Posterior vena cava (tissue), 2 donors: ENCODE measurements at places on chromosomes 5 and 9. TPM values are rescaled to one million over a fixed set of nuclear protein-coding genes. Genes with fewer than 3 reads are reported as not detected.
A peak's percentile ranks its signal among the peaks of the same experiment; 100 is the strongest.

The SLC25A48 gene
- 0.10 TPM for total RNA-seq

The PRDM9 gene
- not detected for total RNA-seq

- peak; percentile 75 for DNase-seq
Observed at GRCh38 chr5:176785184-176786145, 24.9 kb upstream of the UNC5A start.

DNA sequence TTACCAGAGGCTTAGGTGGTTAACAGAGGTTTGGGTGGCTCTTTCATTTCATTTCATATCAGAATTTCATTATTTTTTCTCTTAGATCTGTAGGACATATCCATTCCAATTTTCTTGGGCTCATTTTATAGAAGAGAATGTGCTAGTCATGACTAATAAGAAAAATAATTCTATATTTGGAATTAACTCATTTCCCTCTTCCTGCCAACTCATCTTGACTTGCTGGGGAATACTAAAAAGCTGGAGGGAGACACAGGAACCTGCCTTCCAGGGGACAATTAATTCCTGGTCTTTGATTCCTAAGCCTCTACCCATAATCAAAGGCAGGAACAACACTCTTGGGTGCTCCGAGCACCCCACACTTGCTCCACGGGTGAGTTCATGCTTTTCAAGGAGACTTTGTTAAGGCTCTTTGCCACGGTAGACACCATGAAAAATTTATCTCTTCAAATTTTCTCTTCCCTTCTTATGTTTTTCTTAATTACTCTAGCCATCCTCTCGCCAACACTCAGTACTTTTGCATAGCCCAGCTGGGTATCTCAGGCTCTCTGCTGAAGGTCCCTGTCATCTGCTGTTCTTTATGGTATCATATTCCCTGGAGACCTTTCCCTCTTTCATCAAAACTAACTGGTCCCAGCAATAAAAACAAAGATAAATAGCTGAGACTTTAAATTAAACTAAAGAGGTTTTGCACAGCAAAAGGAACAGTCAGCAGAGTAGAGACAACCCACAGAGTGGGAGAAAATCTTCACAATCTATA is 273.9 kb downstream of the NPR3 start:
- DNase-seq: no peak

The MLANA gene
- total RNA-seq: not detected

GRCh38 chr5:14700478-14701436 is 36.2 kb downstream of the OTULIN start:
- no peak for DNase-seq

- no peak for DNase-seq
Observed at GRCh38 chr5:35470866-35471265, 146.8 kb upstream of the SPEF2 start.

The SLC36A3 gene
- total RNA-seq: not detected

DNA sequence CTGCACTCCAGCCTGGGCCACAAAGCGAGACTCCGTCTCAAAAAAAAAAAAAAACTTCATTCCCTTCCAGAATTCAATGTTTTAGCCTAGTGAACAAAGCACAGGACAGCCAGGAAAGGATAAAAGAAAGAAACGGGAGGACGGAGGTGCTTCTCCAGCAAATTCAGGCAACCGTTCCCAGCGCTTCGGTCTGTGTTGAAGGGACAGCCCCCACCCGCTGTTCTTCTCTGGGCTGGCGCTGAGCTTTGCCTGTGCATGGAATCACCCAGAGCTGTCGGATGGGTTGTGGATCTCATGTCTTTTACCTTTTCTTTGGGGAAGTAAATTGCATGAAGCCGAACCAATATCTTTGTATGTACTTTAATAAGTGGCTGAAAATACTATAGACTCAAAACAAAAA is 248.4 kb upstream of the IRX2 start:
- no peak for DNase-seq

GRCh38 chr5:133995341-133995740 is 9.4 kb downstream of the VDAC1 start:
- DNase-seq: peak; percentile 46

The MARCOL gene
- total RNA-seq: not detected

DNA sequence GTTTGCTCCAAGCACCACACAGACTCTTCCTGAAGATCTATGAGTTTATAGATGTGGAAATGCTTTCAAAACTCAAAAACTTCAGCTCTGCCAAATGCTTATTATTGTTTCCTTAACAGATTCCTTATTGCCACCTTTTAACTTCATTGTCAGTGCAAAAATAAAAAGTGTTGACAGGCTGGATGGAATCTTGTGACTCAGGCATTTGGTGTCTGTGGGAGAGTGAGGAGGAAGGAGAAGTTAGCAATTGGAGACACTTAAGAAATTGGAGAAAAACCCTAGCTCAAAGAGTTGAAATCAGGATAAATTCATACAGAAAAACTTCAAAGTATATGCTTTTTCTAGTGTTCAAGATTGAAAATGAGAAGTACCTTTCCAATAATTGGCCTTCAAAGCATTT is 140.6 kb upstream of the PUM3 start:
- no peak for DNase-seq

The TSSK1B gene
- not detected for total RNA-seq
